Activated CD4-positive, alpha-beta T cell treated with anti-CD3 and anti-CD28 coated beads, Interleukin-2, amount 50 U/mL, for 1 hour (primary cell): ENCODE measurements at places on chromosomes 6 and 20.

DNA sequence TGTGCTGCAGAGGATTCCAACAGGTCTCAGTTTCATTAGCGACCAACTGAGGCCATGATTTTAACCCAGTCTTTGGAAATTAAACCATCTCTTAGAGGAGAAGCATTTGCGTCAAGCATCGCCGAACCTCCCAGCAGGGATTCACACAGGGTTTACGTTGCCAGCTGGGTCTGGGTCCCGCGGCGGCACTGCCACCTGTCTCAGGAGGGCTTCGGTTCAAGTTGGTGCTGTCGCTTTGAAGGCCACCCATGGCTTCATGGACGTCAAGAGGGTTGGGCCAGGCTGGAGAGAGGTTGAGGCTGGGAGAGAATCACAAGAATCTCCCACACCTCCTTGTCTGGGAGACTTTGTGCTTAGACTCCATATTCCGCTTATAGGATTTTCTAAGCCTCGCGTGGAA lies 43.0 kb upstream of the FRMD1 start:
- DNase-seq = no peak

DNA sequence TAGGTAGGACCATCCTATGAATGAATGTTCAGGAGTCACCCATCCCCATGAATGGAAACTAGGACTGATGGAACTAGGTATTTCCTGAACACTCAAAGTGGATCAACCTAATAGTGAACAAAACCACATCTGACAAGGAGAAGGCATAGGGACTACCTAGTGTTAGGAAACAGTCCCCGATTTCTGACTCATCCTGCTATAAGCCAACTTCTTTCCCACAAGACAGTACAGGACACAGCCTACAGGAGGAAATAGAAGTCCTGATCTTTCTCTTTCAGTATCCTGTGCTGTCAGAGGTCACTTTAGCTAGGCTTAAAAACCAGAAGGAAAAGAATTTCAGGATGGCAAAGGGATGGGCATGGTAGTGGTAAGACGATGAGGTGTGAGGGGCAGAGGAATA lies 19.5 kb upstream of the GMDS start:
- no peak for DNase-seq

DNA sequence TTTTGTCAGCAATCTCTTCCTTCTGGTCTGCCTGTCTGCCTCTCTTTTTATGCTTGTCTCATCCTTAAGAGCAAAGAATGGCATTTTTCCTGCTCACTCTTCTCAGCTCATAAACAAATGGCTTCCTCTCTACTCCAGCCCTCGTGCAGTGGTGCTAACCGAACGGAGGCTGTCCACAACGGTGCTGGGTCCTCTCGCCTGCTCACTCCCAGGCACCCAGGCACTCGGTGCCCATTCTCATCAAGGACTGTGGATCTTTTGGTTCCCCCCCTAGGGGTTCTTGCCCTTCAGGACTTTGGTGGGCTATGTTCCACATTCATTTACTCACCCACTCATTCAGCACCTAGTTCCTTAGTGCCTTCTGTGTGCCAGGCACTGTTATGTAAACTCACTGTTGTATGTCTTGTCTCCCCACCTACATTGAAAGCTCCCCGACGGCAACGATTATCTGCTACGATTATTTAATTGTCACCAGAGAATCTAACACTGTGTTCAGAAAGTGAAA lies 113.9 kb downstream of the FYN start:
- peak; percentile 41 for DNase-seq

DNA sequence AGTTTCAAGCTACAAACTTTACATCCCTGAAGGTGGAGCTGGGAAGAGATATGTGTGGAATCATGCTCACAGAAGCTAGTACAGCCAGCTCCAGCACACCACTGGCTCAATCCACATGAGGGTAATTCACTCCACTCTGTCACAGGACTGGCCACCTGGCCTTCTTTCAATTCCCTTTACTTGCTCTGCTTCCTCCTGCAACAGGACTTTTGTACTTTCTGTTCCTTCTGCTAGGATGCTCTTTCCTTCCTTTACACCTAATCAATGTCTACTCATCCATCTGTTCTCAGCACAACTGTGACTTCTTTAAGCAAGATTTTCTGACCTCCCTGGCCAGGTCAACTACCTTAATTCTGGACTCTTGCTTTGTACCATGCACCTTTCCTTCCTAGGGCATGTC lies 39.4 kb upstream of the MYB start:
- no peak for DNase-seq

DNA sequence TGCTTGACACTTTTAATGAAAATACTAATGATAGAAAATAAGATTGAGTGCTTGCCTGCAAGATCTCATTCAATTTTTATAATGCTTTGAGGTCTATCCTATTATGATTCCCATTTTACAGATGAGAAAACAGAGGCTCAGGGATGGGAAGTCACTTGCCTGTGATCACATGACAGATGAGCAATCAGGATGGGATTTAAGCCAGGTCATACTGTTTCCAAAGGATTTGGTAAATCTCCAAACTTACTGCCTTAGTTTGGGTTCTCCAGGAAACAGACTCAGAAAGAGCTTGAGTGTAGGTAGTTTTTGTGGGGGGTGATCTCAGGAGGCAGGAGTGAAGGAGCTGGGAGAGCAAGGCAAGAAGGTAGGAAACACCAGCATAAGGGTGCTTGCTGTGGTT lies 456.3 kb downstream of the MAFB start:
- no peak for DNase-seq

DNA sequence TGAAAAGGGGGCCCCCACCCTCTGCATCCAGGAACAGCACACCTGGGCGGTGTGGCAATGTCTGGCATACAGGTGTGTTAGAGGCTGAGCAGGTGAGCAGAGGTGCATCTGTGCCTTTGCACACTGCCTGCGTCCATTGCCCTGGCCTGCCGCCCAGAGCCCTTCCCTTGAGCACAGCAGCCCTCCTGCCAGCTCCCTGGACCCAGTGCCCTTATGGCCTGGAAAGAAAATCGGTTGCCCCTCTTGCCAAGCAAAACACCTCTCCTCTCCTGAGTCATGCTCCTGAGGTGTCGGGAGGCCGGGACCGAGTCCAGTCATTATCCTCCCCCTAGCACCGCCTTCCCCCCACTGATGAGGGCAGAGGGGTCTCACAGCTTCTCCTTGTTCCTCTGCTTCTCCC lies 259.9 kb downstream of the SMOC2 start:
- no peak for DNase-seq

DNA sequence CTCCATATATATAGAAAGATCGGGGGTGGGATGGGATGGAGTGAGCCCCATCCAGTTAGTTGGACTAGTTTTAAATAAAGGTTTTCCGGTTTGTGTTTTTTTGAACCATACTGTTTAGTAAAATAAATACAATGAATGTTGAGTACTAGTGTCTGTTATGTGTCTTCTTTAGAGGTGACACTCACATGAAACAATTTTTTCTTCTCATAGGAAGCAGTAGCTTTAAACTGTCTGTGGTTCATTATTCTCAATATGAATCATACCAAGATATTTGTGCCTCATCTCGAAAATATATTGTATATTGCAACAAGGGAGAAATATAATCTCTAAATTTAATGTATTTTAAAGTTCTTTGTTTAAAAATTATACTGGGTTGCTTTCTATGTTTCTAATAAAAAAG lies 33.4 kb downstream of the HSF2 start:
- no peak for DNase-seq

DNA sequence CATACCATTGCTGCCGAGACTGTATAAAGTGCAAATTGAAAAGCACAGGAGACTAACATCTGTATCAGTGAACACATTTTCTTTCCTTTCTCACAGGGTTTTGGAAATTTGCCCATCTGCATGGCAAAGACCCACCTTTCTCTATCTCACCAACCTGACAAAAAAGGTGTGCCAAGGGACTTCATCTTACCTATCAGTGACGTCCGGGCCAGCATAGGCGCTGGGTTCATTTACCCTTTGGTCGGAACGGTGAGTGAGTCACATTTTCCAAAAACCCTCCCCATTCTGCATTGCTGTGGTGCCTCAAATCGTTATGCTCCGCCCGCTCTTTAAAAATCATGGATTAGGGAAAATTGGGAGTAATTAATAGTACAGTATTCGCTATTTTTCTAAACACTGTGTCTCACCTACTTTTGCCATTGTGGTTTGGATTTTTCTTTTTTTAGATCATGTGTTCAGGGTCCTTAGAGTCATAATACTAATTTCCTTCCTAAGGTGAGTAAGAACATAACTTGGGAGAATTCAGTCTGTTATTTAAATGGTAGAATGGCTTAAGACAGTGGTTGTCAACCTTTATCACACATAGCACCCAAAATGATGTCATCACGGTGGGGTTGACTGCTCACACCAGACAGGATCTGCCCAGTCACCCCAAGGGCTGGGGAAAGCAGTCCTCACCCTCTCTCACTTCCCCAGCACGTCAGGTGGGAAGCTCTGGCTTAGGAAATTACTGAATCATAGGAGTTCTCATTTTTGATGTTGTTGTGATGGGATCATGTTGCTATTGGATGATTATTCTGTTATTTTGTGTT lies 171.6 kb downstream of the MTHFD1L start:
- DNase-seq = no peak

DNA sequence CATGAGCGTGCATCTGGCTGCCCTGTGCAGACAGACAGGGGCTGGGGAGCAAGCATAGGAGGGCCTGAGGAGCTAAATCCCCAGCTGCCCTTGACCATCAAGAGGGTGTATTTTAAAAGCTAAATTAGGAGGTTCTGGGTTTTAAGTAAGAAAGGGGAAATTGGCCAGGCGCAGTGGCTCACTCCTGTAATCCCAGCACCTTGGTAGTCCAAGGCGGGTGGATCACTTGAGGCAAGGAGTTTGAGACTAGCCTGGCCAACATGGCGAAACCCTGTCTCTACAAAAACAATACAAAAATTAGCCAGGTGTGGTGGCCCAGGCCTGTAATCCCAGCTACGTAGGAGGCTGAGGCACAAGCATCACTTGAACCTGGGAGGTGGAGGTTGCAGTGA lies 27.8 kb downstream of the SERPINB6 start:
- DNase-seq = no peak
